ENCODE measurements at places on chromosomes 3 and 15.

DNA sequence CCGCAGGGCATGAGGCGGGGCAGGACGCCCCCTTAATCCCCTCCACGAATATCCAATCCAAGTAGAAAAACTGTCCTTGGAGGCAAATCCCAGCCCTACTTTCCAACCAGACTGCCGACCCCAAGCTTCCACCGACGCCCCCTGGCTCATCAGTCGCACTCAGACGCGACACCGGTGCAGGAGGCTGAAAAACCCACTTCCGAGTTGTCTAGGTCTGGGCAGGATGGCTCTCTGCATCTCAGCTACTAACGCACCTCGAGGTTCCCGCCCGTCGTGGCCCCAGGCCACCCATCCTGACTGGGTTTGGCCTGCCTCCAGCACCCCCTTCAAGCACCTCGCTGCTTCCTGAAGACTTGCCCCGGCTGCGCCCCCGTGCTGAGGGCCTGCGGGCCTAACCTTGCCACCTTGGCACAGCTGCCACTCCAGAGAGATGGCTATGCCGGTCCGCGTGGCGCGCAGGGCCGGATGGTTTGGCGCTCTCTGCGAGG, 15.5 kb downstream of the RGMA start:
- no peak for DNase-seq

GRCh38 chr15:23483821-23484299, 36.8 kb upstream of the GOLGA6L2 start:
- no peak for DNase-seq

GRCh38 chr3:189622629-189623028, 8.6 kb upstream of the TP63 start:
- no peak for DNase-seq

DNA sequence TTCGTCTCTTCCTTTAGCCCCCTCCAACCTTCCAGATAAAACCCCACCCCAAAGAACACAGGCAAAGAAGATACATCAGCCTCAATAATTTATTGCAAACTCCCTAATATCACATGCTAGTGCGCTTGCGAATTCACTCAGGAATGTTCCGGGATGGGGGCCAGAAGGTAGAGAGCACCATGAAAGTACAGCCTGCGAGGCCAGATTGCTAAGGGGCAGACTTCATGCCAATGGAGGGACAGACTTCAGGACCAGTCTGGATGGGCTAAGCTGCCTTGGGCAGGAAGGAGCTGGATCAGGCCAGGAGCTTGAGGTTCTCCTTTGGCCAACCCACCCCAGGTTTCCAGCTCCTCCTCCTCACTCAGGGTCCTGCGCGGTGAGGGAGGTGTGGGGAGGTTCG, 13.4 kb downstream of the CIDEC start:
- no peak for DNase-seq

- no peak for DNase-seq
Measured at GRCh38 chr3:5441401-5441800, 253.9 kb downstream of the EDEM1 start.

DNA sequence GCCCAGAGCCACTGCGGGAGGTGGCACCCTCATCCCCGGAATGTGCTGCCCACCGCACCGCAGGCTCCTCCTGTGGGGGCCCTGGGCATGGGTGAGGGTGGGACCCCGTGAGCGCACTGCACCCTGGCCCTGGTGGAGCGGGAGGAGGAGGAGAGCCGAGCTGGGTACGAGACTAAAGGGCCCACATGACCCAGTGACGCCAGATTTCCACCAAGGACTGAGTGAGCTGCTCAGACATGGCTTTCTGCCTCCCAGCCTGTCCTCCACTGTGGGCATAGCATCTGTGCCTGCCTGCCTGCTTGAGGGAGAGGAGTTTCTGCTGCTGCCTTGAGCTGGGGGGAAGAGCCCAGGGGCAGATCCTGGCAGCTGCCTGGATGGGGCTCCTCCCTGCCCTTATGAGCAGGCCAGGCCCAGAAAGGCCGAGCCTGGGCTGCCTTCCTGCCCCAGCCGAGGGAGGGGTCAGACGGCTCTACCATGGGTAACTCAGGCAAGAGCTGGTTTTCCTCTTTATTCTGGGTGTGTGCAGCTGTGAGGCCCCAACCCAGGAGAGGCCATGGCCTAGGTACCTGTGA, 88.4 kb downstream of the VGLL4 start:
- no peak for DNase-seq

- no peak for DNase-seq
Measured at GRCh38 chr15:100856867-100857266, 22.8 kb upstream of the ALDH1A3 start.

GRCh38 chr3:191762323-191762960, 301.5 kb downstream of the PYDC2 start:
- DNase-seq = no peak

DNA sequence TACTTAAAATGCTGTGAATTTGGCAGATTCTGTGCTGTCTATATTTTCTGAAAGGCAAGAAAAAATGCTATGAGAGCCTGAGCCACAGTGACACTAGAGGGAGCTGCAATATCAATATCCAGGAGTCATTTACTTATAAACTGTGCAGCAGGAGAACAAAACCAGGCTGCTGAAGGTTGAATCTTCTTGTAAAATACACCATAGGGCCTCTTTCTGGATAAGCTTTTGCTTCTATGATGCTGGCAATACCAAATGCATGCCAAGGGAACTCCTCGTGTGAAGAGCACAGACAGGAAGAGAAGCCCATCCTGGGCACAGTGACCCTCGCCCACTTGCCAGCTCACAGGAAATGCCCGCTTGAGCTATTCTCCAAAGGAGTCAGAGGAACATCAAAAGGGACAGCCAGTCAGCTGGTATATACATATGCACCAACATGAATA, 48.0 kb upstream of the TSPAN3 start:
- peak; percentile 13 for DNase-seq

GRCh38 chr3:16513141-16514020, at the start of gene RFTN1:
TSS of gene RFTN1 (minus strand) at chr3:16513699. CDS start at chr3:16493869, 19,830 bp downstream.
- peak; percentile 60 for DNase-seq

DNA sequence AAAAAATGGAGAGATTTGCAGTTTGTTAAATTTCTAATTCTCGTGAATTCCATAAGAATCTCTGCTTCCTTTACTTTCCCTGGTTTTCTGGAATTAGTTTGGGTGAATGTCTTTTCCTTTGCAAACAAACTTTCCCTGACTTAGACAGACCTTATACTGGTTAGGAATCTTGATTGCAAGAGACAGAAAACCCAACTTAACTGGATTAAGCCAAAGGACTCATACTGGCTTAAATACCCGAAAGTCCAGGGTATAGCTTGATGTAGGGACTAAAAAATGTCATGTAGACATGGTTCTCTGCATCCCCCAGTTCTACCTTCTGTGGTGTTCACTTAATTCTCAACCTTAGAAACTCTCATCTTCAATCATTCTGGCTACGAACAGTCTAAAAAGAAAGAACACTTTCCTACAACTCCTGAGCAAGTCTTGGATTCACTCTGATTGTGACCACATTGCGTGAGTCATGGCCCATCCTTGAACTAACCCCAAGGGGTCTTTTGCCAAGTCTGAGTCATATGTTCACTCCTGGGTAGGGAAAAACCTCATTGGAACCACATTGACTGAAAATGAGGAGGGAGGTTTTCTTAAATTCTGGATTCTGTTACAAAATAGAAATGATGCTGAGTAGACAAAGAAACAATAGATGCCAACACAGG, 136.0 kb upstream of the DAZL start:
- peak; percentile 62 for DNase-seq
